ENCODE measurements at places on chromosomes 3 and 15.
A peak's percentile ranks its signal among the peaks of the same experiment; 100 is the strongest.

DNA sequence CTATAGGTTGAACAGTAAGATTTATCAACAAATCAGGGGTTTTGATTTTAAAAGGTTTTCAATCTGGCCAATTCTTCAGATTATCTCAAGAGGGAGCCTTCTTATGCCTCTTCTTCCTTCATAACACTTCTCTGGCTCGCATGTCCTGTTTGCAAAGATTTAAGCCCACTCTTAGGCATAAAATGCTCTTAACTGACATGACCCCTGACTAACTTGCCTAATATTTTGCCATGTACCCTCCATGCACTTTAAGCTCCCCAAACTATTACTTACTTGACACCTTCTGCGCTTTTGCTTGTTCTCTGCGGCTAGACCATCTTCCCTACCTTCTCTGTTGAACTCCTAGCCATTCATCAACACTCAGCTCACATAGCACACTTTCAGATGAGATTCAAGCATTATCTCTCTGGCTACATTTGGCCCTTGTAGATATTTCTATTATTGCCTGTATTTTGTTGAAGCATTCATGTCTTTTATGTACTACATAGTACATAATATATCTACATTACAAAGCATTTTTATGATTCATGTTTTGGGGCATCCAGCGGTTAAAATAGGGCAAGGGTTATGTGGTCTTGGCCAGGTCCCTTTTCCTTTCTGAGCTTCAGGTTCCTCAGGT, 1.0 kb upstream of the ARIH1 start:
- no peak for DNase-seq

DNA sequence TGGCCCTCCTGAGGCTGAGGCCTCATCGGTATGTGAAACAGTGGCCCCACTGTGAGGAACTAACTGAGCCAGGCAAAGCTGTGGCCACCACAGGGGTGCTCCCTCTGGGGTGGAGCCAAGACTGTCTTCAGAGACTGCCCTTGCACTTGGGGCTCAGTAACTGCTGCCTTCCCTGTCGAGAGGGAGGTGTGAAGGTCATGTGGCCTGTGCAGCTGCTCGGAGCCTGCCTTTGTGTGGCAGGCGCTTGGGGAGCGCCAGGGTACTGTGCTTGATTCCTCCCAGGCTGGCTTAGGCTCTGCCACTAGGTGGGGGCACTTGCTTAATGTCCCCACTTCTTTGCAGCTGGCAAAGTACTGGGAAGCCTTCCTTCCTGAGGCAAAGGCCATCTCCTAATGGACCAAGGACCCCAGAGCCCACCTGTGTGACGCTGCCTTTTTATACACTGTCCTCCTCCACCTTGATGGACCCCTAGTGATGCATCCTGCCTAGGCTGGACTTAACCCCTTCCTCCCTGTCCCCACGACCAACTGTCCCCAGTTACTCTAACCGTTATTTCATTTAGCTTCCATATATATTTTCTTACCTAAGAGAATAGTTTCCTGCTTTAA, 14.2 kb upstream of the SNX22 start:
- DNase-seq: no peak

- no peak for DNase-seq
Observed at GRCh38 chr3:19543212-19543841, 390.7 kb downstream of the EFHB start.

GRCh38 chr15:31291048-31291578, 35.5 kb upstream of the KLF13 start:
- no peak for DNase-seq

DNA sequence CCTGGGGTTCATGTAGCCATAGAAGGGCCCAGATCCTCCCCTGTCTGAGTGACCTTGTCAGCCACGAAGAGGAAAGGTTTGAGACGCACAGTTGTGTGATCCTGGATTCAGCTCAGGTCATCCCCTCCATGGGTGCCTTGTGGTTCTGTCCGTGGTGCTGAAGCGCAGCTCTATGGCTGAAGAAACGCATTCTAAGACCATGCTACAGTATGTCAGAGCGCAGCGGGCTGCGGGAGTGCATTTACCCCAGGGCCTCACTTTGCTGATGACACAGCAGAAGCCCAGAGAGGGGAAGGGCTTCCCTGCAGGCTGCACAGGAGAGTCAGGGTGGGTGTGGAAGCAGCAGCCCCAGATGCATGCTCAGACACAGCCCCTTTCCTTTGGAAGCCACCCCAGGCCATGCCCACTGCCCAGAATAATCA, 68.8 kb upstream of the IQSEC1 start:
- DNase-seq: peak; percentile 16

DNA sequence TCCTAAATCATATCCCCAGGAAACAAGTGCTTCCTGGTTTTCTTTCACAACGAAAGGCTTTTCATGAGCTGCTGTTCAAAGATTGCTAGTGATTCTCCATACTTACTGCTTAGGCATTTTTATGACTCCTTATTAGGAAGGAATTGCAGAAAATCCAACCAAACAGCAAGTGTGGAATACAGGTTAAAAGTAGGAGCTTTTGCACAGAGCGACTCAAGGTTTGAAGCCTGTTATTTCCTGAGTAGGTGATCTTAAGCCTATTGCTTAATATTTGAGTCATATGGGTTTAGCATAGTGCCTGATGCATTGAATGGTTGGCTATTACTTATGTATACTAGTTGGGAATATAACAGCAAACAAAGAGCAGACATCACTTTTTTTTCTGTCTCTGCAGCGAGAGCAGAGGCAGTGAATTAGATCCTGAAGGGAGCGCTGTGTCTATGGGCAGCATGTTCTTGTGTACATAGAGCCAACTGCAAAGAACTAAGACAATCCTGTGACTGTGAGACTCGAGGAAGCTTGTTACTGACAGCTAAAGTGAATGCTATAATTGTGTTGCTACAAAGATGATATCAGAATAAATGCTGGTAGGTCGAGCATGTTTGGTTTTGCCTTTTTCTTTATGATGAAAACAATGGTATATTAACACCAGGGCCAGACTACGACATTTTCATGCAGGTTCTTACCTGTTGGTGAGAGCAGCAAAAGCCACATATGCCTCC, 6.3 kb downstream of the TM4SF1 start:
- no peak for DNase-seq

GRCh38 chr3:150227839-150228238, 180.3 kb upstream of the TSC22D2 start:
- peak; percentile 52 for DNase-seq

DNA sequence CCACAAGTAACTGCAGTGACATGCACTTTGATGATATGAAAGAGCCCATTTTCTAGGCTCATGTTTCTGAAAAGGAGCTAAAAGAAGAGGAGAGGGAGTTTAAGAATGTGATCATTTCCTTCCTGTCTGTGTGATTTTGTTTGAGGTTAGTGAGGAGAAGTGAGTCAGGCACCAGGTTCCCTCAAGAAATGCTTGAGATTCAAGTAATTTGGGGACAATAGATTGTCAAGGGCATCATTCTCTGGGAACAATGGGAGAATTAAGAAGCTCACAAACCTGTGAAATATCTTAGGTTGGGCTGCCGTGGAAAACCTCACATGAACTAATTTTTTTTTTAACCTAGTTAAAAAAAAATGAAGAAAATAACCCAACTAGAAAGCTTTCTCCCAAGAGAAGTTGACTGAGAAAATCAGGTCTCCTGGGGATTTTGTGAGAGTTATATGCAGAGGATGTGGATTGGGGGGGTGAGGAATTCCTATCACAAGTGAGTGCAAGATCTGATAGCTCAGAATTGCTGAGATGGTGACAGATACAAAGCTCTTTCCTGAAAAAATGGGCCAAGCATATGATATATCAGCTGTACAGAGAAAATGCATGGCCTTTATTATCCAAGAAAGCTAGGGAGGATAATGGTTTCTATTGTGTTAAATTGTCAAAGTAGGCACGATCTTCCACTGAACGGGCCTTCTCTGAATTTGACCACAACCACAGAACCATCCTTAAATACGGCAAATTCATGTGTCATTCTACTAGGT, 203.3 kb downstream of the FEZF2 start:
- DNase-seq: no peak

DNA sequence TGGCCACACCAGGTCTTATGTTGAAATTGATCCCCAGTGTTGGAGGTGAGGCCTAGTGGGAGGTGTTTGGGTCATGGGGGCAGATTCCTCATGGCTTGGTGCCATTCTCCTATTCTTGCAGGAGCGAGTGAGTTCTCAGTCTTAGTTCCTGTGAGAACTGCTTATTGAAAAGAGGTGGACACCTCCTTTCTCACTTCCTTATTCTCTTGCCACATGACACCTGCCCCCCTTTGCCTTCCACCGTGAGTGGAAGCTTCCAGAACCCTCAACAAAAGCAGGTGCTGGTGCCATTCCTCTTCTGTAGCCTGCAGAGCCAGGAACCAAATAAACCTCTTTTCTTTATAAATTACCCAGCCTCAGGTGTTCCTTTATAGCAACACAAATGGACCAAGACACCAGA, 318.1 kb upstream of the MCTP2 start:
- DNase-seq: no peak

DNA sequence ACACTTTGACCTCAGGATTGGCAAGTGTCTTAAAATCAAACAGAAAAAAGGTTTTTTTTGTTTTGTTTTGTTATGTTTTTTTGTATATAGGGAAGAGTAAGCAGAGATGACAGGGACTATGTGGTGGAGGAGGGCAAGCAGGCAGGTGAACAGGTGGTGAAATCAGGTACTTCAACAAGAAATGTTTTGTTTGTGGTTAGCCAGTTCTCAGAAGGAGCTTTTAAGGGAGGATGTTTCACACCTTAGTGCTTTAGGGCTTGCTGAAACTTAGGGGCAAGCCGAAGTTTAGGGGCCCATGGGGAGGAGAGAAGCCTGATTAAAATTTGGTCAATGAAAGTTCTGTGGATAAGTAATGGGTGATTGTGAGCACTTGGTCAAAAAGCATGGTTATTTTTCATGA, 370.7 kb upstream of the SLCO3A1 start:
- DNase-seq: no peak

GRCh38 chr15:94182883-94183282, 48.5 kb upstream of the MCTP2 start:
- no peak for DNase-seq

DNA sequence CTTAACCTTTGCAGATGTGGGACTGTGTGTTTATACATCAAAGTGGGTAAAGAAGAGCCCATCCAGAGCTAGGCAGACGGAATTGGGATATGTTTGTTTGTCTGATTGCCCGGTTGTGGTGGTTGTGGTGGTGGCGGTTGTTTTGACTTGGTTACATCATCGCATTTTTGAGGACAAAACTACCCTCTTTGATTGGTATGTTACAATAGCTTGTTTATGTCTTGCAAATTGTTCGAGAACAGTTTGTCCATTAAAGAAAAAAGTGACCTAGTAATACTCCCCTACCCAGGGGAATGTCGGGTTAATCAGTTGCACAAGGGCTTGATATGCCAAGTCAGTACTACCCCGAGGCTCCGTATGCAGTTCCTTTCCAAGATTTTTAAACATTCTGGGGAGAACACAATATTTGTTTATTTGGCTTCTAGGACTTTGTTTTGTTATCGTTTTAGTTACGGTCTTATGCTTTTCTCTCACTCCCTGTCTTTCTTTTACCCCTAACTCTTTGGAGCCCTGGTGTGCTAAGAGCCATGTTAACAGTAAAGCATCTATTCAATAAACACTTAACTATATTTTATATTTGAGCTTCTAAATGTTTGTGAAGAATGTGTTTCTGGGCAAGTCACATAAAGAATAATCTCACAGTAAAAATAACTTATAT, 315.4 kb downstream of the LPP start:
- DNase-seq: no peak

- DNase-seq: no peak
Observed at GRCh38 chr3:59998058-59998457, 948.2 kb upstream of the CFAP20DC start.

GRCh38 chr15:40069178-40070165, 30.5 kb upstream of the SRP14 start:
- DNase-seq: no peak

- no peak for DNase-seq
Observed at GRCh38 chr15:89308236-89308635, 26.4 kb downstream of the POLG start.

- no peak for DNase-seq
Observed at GRCh38 chr3:32110233-32110760, 3.9 kb downstream of the GPD1L start.

DNA sequence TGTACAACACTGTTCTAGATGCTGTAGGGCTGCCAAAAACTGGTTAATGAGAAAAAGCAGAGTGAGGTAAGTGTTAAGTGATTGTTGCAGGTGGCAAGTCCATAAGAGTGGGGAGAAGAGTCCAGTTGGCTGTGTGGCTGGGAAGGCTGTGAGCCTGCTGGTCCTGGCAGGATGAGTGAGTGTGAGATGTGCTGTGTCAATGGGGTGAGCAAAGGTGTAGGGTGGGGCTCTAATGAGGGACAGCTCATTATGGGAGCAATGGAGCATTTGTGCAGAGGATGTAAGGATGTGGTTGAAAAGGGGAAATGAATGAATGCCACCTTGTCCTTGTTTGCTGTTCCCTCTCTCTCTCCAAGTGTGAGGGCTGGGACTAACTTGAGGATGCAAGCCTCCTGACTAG, 145.3 kb upstream of the ROPN1 start:
- no peak for DNase-seq

DNA sequence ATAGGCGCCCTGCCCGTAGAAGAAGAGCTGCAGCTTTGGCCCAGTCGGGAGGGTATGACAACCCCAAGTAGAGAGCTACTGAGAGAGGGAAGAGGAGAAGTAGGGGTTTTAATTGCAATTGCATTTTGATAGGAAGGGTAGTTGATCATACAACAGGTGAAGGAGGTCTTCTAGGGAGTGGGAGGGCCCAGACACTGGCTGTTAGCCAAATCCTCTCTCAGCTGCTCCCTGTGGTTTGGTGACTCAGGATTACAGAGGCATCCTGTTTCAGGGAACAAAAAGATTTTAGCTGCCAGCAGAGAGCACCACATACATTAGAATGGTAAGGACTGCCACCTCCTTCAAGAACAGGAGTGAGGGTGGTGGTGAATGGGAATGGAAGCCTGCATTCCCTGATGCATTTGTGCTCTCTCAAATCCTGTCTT, 408.9 kb upstream of the THBS1 start:
- peak; percentile 38 for DNase-seq

GRCh38 chr3:43319376-43319775, 33.0 kb downstream of the SNRK start:
- DNase-seq: no peak

GRCh38 chr3:150063237-150063636, 92.5 kb upstream of the PFN2 start:
- DNase-seq: no peak

DNA sequence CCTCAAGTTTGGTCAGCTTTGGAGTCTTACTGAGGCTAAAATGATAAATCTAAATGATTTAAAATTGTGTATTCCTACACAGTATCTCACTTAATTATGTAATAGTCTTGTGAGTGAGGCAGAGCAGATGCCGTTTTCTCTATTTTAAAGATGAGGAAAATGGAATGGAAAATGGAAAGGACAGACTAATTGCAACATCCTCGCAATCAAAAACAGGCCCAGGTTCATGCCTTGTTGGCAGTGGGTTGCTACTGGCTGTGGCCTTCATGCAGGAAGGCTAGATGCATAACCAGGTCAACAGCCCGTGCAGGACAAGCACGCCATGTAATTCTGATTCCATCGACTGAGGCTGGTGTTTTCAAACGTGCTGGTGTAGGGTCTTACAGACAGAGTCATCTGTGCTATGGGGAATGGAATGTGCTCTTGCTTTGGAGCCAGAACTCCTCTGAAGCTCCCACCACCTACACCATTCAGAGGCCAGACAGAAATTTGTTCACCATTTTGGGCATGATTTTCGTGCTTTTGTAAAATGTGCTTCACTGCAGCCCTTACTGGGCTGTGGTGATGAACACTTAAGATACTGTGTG, 37.9 kb downstream of the MLH1 start:
- DNase-seq: no peak

- peak; percentile 51 for DNase-seq
Observed at GRCh38 chr3:12891985-12892839, 50.8 kb upstream of the RPL32 start.

- peak; percentile 35 for DNase-seq
Observed at GRCh38 chr15:32029862-32030781, at the start of gene CHRNA7. Gene CHRNA7, plus strand, starts transcription at chr15:32030515. Its CDS starts 80 bp downstream, at chr15:32030595.

- DNase-seq: no peak
Observed at GRCh38 chr3:2937592-2937991, 172.6 kb downstream of the IL5RA start.

Measured in activated CD4-positive, alpha-beta T cell treated with anti-CD3 and anti-CD28 coated beads, Interleukin-2, amount 50 U/mL, for 48 hours (primary cell).